ENCODE measurements at places on chromosomes 12 and 14.

DNA sequence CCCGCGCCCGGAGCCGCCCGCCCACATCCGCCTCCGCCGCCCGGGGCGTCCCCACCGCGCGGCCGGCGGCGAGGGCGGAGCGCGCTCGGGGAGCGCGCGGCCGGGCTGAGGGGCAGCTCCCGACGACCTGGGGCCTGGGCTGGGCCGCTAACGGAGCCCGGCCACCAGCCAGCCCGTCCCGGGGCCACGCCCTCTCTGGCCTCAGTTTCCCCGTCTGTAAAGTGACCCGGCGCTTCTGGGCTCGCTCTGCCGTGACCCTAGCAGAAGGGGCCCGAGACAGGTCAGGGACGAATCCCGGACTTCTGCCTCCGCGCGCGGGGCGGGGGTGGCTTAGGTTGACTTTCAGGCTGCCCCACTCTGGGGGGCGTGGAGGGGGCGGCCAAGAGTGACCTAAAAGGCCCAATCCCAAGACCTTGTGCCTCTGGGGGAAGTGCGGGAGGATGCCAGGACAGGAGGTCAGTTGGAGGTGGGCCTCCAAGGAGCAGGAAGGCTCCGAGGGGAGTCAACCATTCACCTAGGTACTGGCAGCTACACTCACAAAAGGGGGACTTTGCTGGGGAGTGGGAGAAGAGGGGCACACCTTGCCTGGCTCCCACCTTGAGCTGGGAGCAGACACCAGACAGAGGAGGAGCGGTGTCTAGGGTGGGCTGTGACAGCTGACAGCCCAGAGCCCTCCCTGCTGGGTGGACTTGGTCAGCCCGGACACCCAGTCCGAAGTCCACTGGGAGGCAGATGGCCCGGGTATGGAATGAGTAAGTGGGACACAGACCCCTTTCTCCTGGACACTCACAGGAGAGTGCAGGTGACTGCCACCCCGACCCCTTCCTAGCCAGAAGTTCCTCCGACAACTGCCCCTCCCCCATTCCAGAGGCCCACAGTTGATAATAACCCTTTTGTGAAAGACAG, 486 bp upstream of the AKT1 start:
- no peak for DNase-seq

DNA sequence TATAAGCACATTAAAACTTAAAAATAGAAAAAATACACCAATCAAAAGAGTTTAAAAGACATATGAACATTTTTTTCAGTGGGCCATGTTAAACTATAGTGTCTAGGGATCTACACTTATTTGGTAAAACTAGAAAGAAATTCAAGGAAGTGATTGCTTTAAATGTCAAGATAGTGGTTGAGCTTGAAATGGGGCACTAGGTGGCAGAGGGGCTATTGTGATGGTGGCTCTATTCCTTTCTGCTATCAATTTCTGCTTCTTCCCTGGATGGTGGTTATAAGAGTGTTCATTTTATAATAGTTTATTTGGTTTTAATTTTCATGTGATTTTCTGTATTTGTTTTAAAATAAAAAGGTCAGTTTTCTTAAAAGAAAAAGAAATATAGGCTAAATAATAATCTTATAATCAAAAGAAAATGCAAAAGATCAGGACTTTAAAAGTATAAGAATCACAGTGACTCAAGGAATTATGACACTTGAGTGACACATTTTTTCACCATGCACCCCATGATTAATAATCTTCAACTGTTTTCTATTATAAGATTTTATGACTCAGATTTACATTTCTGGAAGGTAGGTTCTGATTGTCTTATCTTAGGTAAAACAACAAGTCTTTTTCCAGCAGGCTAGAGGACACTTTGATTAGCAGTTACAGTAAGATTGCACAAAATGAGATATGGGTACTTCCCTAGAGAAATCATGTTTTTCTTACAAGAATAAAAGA, 137.5 kb downstream of the FSCB start:
- no peak for DNase-seq

- no peak for DNase-seq
Observed at GRCh38 chr12:104280717-104281458, 22.7 kb upstream of the EID3 start.

- DNase-seq, result no peak
Observed at GRCh38 chr14:26200687-26201086, 397.1 kb downstream of the NOVA1 start.

- DNase-seq, result no peak
Observed at GRCh38 chr12:89721291-89721987, 12.8 kb upstream of the ATP2B1 start.

DNA sequence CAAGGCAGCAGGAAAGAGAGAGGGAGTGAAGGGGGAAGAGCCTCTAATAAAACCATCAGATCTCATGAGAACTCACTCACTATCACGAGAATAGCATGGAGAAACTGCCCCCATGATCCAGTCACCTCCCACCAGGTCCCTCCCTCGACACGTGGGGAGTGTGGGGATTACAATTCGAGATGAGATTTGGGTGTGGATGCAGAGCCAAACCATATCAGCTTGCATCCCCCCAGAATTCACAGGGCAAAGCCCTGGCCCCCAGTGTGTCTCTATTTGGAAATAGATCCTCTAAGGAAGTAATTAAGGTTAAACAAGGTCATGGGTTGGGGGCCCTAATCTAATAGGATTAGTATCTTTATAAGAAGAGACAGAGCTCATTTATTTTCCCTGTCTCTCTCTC, 56.1 kb upstream of the TCL1A start:
- DNase-seq, result no peak

- no peak for DNase-seq
Observed at GRCh38 chr14:52948836-52949235, 2.0 kb downstream of the FERMT2 start.

- DNase-seq, result no peak
Observed at GRCh38 chr12:114396869-114397719, 8.8 kb downstream of the TBX5 start.

DNA sequence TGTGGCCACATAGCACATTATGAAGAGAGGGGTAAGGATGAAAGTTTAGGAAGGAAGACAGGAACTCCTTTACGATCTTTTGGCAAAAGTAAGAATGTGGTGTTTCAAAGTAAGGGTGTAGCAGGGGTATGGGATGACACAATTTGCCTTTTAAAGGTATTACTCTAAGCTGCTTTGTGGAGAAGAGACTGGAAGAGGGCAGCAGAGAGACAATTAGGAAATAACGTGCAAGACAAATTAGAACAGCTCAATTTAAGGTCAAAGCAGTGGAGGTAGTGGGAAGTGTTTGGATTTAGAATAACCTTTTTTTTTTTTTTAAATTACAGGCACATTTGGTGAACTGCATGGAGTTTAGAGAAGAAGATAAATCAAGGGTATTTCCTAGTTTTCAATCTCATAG, 342.6 kb downstream of the NOVA1 start:
- DNase-seq, result no peak

DNA sequence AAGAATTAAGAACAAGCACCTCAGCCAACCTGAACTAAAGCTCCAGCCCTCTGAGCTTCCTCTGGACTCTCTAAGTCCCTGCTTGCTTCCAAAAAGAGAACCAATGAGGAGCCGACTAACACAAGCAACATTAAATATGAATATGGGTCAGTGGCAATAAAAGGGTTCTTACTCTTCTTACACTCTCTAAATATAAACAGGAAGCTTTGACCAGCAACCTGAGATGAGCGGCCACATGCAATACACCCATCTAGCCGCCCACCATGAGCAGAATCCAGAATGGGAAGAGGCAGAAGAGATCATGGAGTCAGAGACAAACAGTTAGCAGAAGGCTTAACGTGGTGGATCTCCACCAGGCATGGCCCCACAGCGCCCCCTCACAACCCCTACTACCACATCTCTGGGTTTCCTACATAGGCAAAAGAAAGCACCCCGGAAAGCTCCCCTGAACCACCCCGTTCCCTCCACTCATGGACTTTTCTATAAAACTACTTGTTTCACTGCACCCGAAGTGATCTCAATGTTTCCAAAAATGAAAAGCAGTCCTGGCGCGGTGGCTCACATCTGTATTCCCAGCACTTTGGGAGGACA, 59.4 kb downstream of the TTC7B start:
- DNase-seq, result no peak

GRCh38 chr12:42538203-42538602, 51.3 kb downstream of the PRICKLE1 start:
- no peak for DNase-seq

- DNase-seq, result no peak
Observed at GRCh38 chr14:53850714-53851296, 105.8 kb downstream of the BMP4 start.

DNA sequence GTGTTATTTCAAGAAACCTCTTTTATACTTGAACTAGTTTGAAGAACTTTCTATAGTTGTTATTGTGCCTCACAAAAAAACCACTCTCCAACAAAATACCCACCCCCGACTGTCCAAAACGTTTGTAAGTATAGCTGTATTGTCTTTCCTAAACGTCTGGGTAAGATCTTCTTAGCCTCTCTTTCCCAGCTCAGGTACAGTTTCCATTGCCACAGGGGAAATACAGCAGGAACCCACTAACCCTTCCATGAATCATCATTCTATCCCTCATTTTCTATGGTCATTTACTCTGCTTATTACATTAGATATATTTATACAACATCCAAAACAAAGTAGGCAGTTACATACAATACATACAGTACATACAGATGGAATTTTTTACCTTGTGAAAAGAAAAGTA, 70.8 kb downstream of the ZFC3H1 start:
- DNase-seq, result no peak

- no peak for DNase-seq
Observed at GRCh38 chr14:20630340-20631022, 11.0 kb downstream of the OR6S1 start.

- DNase-seq, result no peak
Observed at GRCh38 chr14:49933128-49933527, 40.2 kb downstream of the ARF6 start.

DNA sequence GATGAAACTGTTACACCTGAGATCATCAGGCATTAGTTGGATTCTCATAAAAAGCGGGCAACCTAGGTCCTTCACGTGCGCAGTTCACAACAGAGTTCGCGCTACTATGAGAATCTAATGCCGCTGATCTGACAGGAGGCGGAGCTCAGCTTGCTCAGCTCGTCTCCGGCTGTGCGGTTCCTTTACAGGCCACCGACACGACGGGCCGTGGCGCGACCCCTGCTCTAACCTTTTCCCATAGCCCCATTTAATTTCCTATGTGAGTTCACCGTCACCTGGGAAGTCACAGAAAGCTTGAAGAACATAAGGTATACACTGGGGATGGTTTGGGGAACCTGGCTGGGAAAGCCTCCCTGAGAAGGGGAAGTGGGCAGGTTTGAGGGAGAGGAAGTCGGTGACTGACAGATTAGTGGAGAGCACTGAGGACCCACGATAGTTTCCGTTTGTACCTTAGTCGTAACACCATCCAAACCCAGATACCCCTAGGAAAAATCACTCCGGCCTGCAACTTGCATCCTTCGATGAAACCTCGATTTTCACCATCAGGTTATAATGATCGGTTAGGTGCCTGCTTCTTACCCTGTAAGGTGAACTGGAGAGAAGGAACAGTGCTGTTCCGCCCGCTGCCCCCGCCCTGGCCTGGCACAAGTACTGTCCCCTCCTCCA, 2.8 kb upstream of the AAAS start:
- no peak for DNase-seq

GRCh38 chr14:73877790-73878189, 8.9 kb upstream of the ZNF410 start:
- DNase-seq, result no peak

GRCh38 chr14:97706819-97707218, 909.6 kb downstream of the VRK1 start:
- peak; percentile 91 for DNase-seq

DNA sequence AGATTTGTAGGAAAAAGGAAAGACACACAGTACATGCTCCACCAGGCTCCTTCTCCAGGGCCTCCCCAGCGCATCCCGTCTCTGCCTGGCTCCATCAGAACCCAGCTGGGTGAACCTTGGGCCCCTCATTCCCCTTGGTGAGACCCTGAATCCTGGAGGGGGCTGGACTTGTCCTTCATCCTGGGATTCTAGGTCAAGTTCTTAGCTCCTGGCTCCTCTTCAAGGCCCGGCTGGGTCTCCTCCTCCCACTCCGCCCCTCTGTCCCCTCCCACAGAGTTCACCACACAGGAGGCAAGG, 49.2 kb downstream of the PSMA6 start:
- no peak for DNase-seq

DNA sequence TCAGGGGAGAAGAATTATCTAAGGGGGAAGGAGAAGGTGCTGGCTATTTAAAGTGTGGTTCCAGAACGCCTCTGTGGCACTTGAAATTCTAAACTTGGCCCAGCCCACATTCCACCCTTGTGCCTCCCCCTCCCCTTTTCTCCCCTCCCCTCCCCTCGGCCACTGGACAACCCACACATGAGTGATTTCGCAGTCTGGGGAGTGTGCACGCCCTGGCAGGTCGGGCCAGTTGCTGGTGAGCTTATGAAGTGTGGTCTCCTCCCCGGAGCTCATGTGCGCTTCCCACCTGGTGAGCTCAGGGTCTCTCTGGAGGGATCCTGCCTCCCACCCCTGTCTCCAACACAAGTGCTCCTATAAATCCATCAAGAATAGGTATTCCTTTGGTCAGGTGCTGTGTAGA, at the start of gene SLC6A13:
TSS of gene SLC6A13 (minus strand) at position 20 of the 400 bp plus-strand sequence. CDS start 2,784 bp downstream, outside the sequence.
- no peak for DNase-seq

GRCh38 chr12:13701502-13701901, 279.9 kb downstream of the GRIN2B start:
- DNase-seq, result no peak

DNA sequence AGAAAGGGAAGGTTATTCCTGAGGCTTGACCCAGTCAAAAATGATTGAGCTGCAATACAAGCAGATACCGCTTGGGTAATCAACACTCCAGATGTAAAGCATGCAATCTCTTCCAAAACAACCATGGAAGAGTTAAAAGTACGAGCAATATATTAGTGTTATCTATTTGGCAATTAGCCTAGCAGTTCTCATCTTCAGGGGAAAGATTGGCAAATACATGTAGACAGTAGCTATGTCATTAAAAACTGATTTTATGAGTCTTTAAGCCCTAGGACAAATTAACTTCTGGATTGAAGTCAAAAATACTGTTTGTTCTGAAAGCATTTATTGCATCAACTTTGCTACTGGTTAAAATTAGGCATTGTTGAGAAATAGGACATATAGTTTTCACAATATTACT, 9.3 kb upstream of the GYS2 start:
- DNase-seq, result no peak

GRCh38 chr14:21241218-21241819, 27.9 kb downstream of the HNRNPC start:
- no peak for DNase-seq

GRCh38 chr14:84442521-84442920, 1087.4 kb upstream of the FLRT2 start:
- no peak for DNase-seq

DNA sequence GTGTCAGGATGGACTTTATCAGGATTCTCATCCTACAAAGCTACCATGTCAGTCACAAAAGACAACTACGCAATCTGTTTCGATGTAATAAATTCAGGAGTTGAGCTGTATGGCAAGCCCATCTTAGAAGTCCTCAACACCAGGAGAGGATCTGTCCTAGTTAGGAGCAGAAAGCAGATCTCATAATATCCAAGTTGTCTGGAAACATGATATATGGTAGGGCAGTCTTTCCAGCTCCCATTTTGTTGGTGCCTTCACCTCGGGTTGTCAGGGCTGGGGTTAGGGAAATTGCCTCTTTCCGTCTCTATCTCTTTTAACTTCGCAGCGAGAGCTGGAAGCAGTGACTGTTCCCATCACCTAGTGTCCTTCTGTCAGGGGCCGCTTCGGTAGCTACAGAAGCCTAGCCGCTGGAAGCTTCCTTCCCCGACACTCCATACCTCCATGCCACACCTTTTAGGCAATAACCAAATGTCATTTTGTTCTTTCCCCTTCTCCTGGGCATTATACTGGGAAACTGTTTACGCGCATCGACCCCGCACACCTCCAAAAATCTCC, 1.4 kb downstream of the NIN start:
- no peak for DNase-seq

Data from vagina (tissue), 2 donors.